ENCODE measurements at places on chromosomes 3 and 15.
A peak's percentile ranks its signal among the peaks of the same experiment; 100 is the strongest.

GRCh38 chr3:126811530-126811929 is 107.5 kb downstream of the CHCHD6 start:
- no peak for DNase-seq

GRCh38 chr15:73950831-73951561 is 24.7 kb downstream of the LOXL1 start:
- peak; percentile 81 for DNase-seq

DNA sequence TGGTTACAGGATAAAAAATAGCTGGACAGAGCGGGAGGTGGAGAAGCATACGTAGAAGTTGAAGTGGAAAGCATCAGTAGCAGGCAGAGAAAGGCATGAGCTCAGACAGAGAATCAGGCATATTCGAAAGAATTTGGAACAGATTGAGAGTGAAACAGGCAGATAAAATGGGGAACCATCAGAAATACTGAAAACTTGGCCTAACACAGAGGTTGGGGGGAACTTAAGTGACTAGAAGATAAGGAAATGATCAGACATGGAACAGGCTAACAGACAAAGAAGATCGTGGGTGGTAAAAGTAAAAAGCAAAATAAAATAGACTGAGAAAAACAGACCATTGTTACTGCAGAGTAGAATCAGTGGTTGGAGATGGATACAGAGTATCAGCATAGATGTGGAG is 32.9 kb downstream of the GTF2E1 start:
- DNase-seq, result no peak

- no peak for DNase-seq
Observed at GRCh38 chr3:143063018-143063417, 56.6 kb upstream of the CHST2 start.

DNA sequence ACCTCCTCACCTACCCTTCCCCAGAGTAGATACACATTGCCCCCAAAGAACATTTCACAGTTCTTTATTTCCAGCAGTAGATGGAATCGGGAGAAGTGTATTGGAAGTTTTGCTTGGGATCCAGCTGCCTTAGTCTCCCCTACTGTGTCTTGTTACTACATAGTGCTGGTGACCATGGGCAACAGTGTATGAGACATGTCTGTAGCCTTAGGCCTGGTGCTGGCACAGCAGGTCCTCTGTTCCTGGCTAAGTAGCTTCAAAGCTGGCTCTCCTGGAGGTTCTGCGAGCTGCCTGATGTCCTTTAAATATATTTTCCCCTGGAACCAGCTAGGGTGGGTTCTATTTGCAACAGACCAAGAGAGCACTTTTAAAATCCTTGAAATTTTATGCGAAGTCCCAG is 174.7 kb downstream of the THSD4 start:
- DNase-seq, result no peak

- DNase-seq, result no peak
Observed at GRCh38 chr3:192207651-192208050, 519.7 kb downstream of the FGF12 start.

GRCh38 chr15:66964111-66964738 is 101.2 kb upstream of the SMAD3 start:
- DNase-seq, result no peak

- DNase-seq, result no peak
Observed at GRCh38 chr3:74546426-74546825, 68.0 kb downstream of the CNTN3 start.

GRCh38 chr3:174332391-174332790 is 526.7 kb upstream of the NAALADL2 start:
- DNase-seq, result no peak

- no peak for DNase-seq
Observed at GRCh38 chr3:176262071-176262470, 935.2 kb downstream of the TBL1XR1 start.

GRCh38 chr15:77856705-77857346 is 220.7 kb downstream of the TBC1D2B start:
- no peak for DNase-seq

GRCh38 chr3:170542704-170543103 is 43.2 kb downstream of the SLC7A14 start:
- no peak for DNase-seq

GRCh38 chr15:81012588-81012987 is 11.9 kb downstream of the TLNRD1 start:
- DNase-seq, result no peak

DNA sequence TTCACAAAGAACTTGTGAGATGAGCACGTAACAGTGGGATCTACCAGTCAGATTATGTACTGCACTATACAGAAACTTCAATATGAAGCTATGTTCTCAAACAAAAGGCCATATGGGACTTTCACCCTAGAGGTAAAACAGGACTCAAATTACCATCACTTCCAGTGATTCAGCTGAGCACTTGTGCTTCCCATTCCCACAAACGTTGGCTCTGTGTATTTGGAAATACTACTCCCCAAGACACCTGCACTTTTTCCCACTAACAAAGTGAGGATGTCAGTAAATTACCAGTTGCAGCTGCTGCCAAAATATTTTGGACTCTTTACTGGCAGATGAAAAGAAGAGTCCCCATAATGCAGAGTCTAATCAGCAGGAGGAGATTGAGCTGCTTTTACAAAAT is 1570.1 kb downstream of the SI start:
- DNase-seq, result no peak

DNA sequence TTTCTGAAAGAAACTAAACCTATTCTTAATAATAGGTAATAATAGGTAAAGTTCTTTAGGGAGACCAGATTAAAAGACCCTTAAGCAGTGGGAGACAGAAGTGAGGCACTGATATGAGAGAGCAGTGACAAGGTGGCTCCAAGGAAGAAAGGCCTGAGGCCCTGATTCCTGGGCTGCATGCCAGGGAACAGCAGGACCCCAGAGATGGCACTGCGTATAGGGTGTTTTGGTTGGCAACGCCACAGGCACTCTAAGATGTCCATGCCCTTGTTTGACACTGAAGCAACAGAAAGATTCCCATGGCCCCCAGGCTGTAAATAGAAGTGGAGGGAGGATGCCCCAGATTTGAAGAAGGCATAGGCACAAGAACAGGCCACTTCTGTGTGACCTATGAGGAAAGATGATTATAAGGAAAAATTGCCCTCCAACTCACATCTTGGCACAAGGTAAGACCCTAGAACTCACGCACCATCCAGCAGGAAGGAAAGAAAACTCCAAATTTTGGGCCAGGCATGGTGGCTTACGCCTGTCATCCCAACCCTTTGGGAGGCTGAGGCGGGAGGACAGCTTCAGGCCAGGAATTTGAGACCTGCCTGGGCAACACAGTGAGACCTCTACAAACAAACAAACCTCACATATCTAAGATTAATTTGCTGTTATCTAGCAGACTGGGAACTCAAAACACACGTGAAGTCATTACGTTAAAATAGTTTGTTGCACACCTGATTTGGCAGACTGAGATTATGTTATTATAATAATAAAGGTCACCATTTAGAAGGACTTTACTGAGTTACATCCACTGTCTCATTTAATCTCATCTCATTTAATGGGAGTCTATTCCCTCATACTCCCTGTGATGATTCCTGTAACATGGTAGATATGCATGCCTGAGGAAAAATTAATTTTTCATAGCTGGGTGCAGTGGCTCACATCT is 10.5 kb upstream of the BLM start:
- DNase-seq, result no peak

DNA sequence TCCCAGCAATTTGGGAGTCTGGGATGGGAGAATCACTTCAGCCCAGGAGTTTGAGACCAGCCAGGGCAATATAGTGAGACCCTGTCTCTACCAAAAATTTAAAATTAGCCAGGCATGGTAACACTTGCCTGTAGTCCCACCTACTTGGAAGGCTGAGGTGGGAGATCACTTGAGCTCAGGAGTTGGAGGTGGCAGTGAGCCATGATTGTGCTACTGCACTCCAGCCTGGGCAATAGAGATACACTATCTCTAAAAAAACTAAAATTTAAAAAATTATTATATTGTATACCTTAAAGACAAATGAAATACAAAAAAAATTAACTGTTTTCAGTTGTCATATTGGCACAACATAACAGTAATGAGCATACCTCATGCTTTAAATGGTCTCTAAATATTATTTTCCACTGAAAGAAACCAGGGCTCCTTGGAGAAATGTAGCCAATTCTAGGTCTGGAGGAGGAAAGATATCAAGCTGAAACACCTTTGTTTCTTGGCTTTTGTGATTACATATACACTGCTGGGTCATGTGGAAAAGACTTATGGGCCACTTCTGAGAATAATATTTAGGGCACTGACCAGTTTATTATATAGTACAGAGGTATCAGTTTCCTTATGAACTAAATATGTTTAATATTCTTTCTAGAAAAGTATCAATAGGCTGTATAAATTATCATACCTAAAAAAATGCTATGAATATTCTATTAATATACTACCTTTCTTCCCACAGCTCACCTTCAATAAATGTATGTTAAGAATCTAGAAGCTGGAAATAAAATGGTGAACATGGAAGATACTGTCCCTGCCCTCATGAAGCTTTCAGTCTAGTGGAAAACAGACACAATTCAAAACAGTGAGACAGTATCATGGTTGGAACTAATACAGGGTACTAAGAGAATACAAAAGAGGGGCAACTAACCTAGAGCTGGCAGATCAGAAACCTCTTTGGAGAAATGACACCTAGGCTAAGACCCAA is 119.5 kb downstream of the TMCC1 start:
- DNase-seq, result no peak

DNA sequence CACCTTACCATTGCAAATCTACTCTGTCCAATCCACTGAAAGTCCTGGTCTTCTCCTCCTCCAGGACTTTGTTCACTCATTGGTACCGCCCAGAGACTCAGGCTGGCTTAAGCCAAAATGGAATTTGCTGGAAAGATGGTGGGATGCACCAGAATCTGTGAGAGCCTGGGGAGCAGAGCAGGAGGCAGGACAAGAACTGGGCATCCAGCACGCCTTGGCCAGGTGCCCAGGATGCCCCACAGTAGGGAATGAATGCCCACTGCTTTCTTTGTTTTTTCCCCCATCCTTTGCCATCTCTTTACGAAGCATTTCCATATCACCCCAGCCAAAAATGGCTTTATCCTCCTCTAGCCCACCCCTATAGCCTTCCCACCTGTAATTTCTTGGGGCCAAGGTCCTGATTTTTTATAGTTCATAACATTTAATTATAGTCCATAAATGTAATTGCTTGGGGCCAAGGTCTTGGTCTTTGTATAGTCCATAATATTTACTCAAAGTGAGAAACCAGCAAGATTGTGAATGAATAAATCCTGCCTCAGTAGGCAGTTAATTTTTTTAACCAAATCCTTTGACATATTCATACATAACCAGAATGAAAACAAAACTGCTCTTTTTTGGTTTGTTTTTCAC is 23.3 kb upstream of the IREB2 start:
- no peak for DNase-seq

DNA sequence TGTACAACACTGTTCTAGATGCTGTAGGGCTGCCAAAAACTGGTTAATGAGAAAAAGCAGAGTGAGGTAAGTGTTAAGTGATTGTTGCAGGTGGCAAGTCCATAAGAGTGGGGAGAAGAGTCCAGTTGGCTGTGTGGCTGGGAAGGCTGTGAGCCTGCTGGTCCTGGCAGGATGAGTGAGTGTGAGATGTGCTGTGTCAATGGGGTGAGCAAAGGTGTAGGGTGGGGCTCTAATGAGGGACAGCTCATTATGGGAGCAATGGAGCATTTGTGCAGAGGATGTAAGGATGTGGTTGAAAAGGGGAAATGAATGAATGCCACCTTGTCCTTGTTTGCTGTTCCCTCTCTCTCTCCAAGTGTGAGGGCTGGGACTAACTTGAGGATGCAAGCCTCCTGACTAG is 145.3 kb upstream of the ROPN1 start:
- no peak for DNase-seq

GRCh38 chr3:196214783-196215441 is 1.4 kb upstream of the SLC51A start:
- DNase-seq, result no peak

GRCh38 chr3:130850843-130851242 is 43.0 kb upstream of the ATP2C1 start:
- DNase-seq, result no peak

DNA sequence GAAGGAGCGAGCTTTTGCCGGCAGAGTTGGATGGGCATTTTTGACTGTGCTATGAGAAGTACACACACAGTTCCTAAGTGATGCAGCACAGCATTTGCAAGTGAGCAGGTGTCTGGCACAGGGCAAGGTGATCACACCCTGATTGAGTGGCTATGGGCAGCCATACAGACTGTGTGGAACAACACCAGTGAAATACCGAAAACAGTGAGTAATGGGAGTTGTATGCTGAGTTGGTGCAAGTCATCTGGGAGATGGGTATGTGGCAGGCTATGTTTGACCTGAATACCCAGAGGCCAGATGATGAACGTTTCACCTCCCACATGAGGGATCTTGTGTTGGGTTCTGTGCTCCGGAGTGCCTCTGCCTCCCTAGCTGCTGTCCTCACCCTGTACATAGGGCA is 53.5 kb upstream of the TIPARP start:
- no peak for DNase-seq

DNA sequence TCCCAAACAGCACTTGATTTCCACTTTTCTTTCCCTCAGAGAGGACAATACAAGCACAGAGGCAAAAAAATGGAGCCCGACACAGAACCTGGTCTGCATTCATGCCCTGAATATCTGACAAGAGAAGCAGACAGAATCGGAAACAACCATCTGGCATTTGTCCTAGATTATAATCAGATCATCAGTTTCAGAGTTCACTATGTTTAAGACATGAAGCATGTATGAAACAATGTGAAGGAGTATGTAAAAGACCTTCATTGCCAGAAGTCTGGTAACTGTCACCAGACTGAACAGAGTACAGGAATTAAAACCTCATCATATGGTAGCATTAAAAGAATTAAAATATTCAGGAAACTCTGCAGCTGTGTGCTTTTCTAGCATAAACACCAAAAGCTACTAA is 65.0 kb downstream of the SETD2 start:
- peak; percentile 20 for DNase-seq

GRCh38 chr3:24386458-24386857 is 108.2 kb downstream of the THRB start:
- no peak for DNase-seq

- no peak for DNase-seq
Observed at GRCh38 chr15:74442604-74443003, 8.8 kb upstream of the SEMA7A start.

DNA sequence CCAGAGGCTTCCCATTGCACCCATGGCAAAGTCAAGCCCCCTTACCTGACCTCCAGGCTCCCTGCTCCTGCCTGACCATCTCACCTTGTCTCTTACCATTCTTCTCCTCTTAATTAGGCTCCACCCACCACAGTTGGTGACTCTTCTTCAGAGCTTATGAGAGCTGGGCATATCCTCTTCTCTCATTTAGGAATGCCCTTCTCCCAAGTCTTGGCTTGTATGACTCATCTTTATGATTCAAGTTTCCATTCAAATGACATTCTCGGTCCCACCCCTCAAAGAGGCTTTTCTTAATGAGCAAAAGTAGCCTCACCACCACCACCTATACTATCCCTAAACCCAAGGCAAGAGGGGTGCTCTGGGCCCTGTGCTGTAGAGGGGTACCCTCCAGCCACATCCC is 55.3 kb upstream of the NUDT16 start:
- DNase-seq, result no peak

DNA sequence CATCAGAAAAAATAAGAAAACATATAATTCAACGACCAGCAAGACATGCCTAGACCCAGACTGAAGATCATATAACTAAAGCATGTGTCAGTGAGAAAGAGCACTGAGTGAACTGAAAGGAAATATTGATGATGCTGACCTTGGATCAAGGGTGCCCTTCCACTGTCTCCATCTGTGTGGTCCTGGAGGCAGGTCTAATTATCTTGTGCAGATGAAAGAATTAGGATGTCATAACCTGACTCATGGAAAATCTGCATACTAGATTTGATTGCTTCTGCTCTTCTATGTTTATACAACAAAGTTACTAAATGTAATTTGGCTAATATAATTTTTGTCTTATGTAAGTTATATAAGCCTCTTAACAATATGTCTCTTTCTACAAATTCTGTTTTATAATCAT is 264.6 kb upstream of the TGFBR2 start:
- DNase-seq, result no peak

- no peak for DNase-seq
Observed at GRCh38 chr3:177300842-177301241, 103.6 kb upstream of the TBL1XR1 start.

All from fibroblast of skin of left quadriceps (primary cell).